ENCODE measurements at places on chromosomes 7 and 10. TPM values are rescaled to one million over a fixed set of nuclear protein-coding genes. Genes with fewer than 3 reads are reported as not detected.

GRCh38 chr7:42452356-42452755, 215.3 kb upstream of the GLI3 start:
- no peaks in the 10 kb centered on the region for H3K27me3 ChIP-seq
- no peak overlapping the region for H3K27ac ChIP-seq
- no peaks in the 10 kb centered on the region for H3K36me3 ChIP-seq
- no peak for DNase-seq
- H3K4me3 ChIP-seq: no peak overlapping the region
- no peaks in the 10 kb centered on the region for H3K4me1 ChIP-seq

TMEM176A gene
- 34.0 TPM for total RNA-seq

- no peak for DNase-seq
- H3K27ac ChIP-seq: no peak overlapping the region
- no peaks in the 10 kb centered on the region for H3K36me3 ChIP-seq
- no peak overlapping the region for H3K4me3 ChIP-seq
- no peaks in the 10 kb centered on the region for H3K4me1 ChIP-seq
- H3K27me3 ChIP-seq: no peaks in the 10 kb centered on the region
These were observed 47.5 kb downstream of the BMPER start for GRCh38 chr7:33952824-33953223.

ENTPD1 gene
- 19.3 TPM for total RNA-seq

- no peak overlapping the region for H3K27ac ChIP-seq
- H3K27me3 ChIP-seq: no peaks in the 10 kb centered on the region
These were observed 13.8 kb downstream of the GRK5 start for GRCh38 chr10:119221201-119221600.

DNA sequence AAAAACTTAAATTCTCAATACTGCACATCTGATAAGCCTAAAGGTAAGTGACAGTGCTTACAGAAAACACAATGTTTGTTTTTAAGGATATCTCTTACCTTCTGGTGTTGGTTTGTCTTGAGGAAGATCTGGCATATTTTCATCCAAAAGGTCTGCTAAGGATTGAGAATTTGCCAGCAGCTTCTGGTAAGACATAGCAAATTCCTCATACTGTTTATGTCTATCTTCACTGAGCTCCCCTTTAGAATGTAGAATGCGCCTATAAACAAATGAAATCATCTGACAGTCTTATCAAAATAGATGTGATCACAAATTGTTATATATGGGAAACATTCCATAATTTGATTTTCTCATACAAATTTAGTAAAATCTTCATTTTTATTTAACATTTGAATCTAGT, 28.7 kb downstream of the UPF2 start:
- peaks cover 7% of the 10 kb centered on the region for H3K36me3 ChIP-seq

GPRIN2 gene
- 11.8 TPM for total RNA-seq

DNA sequence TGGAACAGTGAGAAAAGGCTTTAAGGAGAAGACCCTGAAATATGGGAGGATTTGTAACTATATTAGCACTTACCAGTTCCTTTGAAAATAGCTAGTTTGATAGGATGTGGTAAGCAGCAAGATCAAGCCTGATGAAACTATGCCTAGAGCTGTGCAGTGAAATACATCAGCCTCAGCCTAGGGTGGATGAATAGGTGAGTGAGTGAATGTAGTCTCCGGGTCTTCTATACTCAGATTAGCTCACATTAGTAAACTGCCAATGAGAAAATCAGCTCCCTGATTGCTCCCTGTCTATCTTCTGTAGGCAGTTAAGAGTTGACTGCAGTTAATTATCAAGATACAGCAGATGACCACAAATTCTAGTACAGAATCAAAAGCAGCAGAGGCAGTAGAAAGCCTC, 89.6 kb downstream of the ELAPOR2 start:
- H3K4me3 ChIP-seq: no peak overlapping the region
- no peak for DNase-seq
- H3K27me3 ChIP-seq: no peaks in the 10 kb centered on the region

AUTS2 gene
- total RNA-seq: 14.9 TPM

GRCh38 chr10:125928928-125929585, 32.7 kb downstream of the FANK1 start:
- DNase-seq: no peak
- no peaks in the 10 kb centered on the region for H3K4me1 ChIP-seq
- H3K4me3 ChIP-seq: no peak overlapping the region
- no peaks in the 10 kb centered on the region for H3K36me3 ChIP-seq

GRCh38 chr7:158789842-158790241, 39.5 kb downstream of the ESYT2 start:
- DNase-seq: no peak
- peaks cover 8% of the 10 kb centered on the region for H3K36me3 ChIP-seq
- no peak overlapping the region for H3K27ac ChIP-seq

DNA sequence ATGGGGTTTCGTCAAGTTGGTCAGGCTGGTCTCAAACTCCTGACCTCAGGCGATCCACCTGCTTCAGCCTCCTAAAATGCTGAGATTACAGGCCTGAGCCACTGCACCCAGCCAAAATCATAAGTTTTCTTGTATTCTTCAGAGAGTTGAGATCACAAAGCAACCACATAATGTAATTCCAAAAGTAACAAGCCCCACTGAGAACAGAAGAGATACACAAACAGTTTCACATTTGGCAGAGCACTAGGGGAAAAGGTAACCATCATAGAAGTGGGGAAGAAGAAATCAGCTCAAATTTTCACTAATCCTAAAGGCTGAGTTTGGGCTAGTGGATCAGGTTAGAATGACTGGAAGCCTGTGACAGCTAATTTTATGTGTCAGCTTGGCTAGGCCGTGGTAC, 5.4 kb upstream of the CEP41 start:
- H3K27me3 ChIP-seq: no peaks in the 10 kb centered on the region
- H3K4me3 ChIP-seq: no peak overlapping the region
- DNase-seq: no peak
- no peaks in the 10 kb centered on the region for H3K36me3 ChIP-seq

DNA sequence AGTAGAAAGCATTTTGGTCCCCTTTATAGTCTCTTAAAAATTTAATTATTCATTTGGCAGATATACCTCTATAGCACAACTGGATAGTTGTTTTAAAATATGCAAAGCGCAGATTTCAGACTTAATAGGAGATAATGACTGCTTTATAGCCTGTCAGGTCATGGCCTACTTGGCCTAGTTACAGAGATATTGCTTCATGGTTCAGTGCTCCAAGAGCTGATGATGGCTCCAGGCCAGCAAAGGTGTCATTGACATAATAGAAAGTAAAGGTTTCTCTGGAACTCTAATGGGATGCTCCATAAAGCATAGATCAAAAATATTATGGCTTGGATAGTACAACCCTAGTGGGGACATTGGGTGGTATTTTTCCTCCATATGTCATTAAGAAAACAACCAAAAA, 285.7 kb downstream of the NXPH1 start:
- H3K4me1 ChIP-seq: no peaks in the 10 kb centered on the region
- no peaks in the 10 kb centered on the region for H3K27me3 ChIP-seq
- no peaks in the 10 kb centered on the region for H3K36me3 ChIP-seq
- H3K4me3 ChIP-seq: no peak overlapping the region

USP6NL gene
- total RNA-seq: 24.3 TPM

CYP2W1 gene
- total RNA-seq: not detected

DNA sequence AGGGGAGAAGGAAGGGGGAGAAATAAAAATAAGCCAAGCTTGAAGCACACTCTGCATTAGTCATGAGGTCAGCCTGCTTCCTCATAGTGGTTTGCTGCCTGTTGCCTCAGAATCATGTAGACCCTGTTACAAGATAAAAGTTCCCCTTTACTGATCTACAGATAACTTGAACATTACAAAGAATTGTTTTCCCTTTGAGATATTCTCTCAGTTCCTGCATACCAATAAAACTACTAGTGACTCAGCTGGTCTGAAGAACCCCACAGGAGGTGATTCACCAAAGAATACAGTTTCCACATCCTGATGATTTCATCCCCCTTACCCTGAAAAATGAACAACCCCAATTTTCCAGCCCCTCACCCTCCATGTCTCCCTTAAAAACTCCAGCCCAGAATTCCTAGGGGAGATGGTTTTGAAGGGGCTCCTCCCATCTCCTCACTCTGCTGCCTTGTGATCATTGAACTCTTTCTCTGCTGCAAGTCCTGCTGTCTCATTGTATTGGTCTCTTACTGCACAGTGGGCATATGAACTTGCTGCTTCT, 31.5 kb upstream of the NRP1 start:
- no peaks in the 10 kb centered on the region for H3K27me3 ChIP-seq
- H3K4me1 ChIP-seq: no peaks in the 10 kb centered on the region
- no peak overlapping the region for H3K4me3 ChIP-seq
- no peak for DNase-seq

AP5Z1 gene
- total RNA-seq: 21.2 TPM

- no peak overlapping the region for H3K4me3 ChIP-seq
- no peak for DNase-seq
- H3K27ac ChIP-seq: no peak overlapping the region
- no peaks in the 10 kb centered on the region for H3K36me3 ChIP-seq
- H3K27me3 ChIP-seq: no peaks in the 10 kb centered on the region
- H3K4me1 ChIP-seq: peaks cover 24% of the 10 kb centered on the region
These were observed 264.9 kb downstream of the SKIDA1 start for GRCh38 chr10:21260506-21261149.

DNA sequence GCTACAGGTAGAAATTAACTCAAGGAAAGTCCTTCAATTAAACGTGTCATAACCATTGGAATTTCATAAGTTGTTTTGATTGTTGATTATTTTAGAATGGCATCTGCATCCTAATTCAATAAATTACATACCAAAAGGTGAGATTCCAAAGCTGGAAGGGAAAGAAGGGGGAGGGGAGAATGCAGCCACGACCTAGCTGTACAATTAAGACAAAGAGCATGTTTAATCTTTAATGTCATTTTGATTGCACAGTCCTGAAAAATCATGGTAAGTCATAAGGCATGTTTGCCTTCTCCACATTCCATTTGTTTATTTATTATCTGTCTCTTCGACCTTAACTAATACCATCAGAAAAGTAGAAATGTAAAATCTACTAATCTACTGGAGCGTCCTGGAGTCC, 358.1 kb downstream of the FRMD4A start:
- H3K36me3 ChIP-seq: no peaks in the 10 kb centered on the region
- H3K27ac ChIP-seq: no peak overlapping the region

- no peak for DNase-seq
- no peak overlapping the region for H3K4me3 ChIP-seq
- H3K36me3 ChIP-seq: no peaks in the 10 kb centered on the region
- peaks cover 6% of the 10 kb centered on the region for H3K4me1 ChIP-seq
- H3K27ac ChIP-seq: no peak overlapping the region
These were observed 214.4 kb upstream of the CELF2 start for GRCh38 chr10:10803278-10803677.

DNA sequence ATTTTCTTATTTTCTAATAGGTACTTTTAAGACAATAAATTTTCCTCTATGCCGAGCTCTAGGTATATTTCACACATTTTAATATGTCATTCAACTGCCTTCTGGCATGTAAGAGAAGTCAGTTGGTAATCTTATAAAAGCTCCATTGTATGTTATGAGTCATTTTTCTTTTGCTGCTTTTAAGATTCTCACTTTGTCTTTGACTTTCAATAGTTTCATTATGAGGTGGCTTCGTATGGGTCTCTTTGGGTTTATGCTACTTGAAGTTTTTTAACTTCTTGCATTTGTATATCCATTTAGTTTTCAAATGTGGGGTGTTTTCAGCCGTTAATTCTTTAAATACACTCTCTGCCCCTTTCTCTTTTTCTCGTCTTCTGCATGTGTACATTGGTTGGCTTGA, 80.5 kb downstream of the ABCA13 start:
- no peak overlapping the region for H3K4me3 ChIP-seq
- H3K27ac ChIP-seq: no peak overlapping the region
- no peaks in the 10 kb centered on the region for H3K27me3 ChIP-seq
- peaks cover 4% of the 10 kb centered on the region for H3K4me1 ChIP-seq
- no peaks in the 10 kb centered on the region for H3K36me3 ChIP-seq
- DNase-seq: no peak

GOLGA7B gene
- 0.24 TPM for total RNA-seq

C10orf53 gene
- total RNA-seq: not detected

DNA sequence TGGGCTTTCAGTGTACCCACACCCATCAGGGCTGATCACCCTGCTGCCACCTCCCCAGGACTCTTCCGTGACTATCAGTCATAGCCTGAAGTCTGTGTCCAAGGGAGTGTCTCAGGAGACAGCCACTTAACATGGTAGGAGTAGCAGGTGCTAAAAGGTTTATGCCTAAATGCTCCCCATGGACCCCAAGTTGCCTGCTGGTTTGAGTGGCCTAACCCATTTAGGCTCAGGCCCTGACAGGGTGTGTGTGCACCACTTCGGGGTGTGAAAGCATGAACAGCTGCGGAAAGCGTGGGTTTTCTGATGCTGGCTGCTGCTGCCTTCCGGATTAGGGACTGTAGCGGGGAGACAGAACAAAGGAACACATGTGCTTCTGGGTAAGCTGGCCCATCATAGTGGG, 93.2 kb upstream of the SAMD8 start:
- no peak overlapping the region for H3K4me3 ChIP-seq
- H3K27me3 ChIP-seq: no peaks in the 10 kb centered on the region
- peaks cover 5% of the 10 kb centered on the region for H3K36me3 ChIP-seq
- no peak overlapping the region for H3K27ac ChIP-seq

Measured in thyroid gland (tissue), 4 donors.